Uterus (tissue), 4 donors: ENCODE measurements at places on chromosomes 7 and 10. TPM values are rescaled to one million over a fixed set of nuclear protein-coding genes. Genes with fewer than 3 reads are reported as not detected.

ACTL6B gene
- total RNA-seq, result not detected

VWC2 gene
- total RNA-seq, result 0.91 TPM

CPXM2 gene
- 2.1 TPM for total RNA-seq

- DNase-seq, result no peak
Measured at GRCh38 chr7:129163875-129164544, 19.5 kb downstream of the TSPAN33 start.

DNA sequence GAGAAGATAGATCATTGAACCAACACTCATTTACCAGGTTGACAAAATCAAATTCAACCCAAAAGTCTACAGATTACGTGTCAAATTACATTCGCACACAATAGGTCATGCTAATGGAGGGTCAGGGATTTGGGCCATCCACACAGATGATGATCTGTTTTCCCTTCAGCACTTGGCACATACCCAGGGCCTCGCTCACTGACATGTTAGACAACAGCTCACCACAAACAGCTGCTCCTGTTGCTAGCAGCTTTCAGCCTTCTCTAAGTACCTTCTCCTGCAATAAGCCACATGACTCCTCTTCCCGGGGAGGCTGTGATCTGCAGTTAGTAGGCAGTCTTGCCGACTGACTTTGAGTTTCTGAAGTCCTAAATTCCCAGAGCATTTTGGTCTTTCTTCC lies 18.4 kb downstream of the NKX2-3 start:
- no peak for DNase-seq

DNA sequence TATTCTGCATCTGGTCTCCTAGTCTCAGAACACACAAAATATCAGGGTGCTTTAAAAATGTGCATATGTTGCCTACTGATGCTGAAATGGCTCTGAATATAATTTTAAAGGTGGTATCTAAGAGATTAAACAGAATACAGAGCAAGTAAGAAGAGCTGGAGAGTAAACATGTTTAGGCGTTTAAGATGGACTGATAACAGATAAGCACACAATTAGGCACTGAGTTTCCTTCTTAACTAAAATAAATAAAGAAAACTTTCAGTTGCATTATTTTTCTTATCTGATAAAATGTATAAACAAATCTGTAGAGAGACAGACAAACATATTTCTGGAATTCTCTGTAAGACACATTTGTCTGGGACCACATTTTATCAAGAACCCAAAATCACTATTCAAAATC lies 35.6 kb upstream of the DGKB start:
- DNase-seq, result no peak
